ENCODE measurements at places on chromosomes 4 and X. TPM values are rescaled to one million over a fixed set of nuclear protein-coding genes. Genes with fewer than 3 reads are reported as not detected.

Gene SPOCK3
- not detected for total RNA-seq

Gene ART3
- 57.0 TPM for total RNA-seq

Gene UGT2A1
- not detected for total RNA-seq

Gene LRIT3
- not detected for total RNA-seq

Gene MAGEA10
- not detected for total RNA-seq

Gene RTL9
- 0.35 TPM for total RNA-seq
